Activated CD4-positive, CD25-positive, alpha-beta regulatory T cell (primary cell): ENCODE measurements at places on chromosomes 1 and 21.

DNA sequence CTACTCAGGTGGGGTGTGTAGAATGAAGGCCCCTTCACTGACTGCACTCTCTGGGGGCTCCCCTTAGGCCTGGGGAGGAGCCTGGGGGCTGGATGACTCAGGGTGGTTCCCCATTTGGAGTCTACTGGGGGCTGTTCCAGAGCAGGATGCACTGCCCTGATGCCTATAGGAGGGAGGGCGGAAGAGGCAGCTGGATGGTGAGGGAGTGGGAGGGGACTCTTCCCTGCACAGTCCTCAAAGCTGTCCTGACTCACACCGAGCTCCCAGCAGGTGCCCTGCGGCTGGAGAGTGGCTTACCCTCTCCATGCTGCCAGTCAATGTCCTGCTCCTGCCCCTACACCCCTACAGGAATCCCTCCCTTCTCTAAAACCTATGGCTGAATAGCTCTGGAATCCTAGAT is 204.4 kb downstream of the TRABD2B start:
- no peak for DNase-seq

DNA sequence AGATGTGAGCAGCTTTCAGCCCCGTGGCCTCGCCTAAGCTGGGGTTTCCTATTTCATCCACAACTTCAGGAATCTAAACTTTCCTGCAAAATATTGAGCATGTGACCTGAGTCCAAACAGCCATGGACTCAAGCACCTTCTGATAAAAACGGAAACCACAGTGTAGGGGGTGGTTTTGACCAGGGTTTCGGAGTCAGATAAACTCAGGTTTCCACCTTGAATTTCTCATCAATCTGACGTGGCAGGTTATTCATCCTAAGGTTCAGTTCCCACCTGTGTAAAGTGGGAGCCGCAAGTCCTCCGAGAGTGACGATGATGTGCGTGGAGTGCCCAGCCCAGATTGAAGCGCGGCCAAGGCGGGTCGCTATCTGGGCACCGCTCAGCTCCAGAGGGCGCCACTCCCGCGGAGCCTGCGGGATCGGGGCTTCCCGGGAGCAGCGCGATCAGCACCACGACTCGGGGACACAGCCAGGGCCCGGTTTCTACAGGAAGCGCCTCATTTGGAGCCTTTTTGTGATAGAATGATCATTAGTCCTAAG is 871 bp upstream of the ETS2 start:
- DNase-seq: no peak

- DNase-seq: no peak
Observed at GRCh38 chr1:31099293-31100032, 33.9 kb upstream of the PUM1 start.

- peak; percentile 27 for DNase-seq
Observed at GRCh38 chr21:39385299-39386145, 36.6 kb upstream of the HMGN1 start.

GRCh38 chr1:163436140-163436812 is 114.5 kb downstream of the NUF2 start:
- no peak for DNase-seq

DNA sequence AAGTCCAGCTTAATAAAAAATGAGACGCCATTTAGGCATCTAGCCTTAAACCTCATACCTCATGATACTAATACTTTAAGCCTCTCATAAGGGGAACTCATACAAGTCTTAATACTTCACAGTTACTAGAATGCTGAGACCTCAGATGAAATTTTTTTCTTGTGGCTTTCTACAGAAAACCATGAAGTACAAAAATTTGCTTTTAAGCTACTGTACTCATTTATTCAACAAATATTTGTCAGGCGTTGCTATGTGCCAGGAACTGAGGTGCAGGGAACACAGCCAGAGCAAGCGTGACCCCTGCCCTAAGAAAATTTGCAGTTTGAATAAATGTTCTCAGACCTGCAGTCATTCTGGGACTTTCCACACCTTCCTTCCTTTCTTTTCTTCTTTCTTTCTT is 150.6 kb downstream of the MRPL39 start:
- DNase-seq: no peak

DNA sequence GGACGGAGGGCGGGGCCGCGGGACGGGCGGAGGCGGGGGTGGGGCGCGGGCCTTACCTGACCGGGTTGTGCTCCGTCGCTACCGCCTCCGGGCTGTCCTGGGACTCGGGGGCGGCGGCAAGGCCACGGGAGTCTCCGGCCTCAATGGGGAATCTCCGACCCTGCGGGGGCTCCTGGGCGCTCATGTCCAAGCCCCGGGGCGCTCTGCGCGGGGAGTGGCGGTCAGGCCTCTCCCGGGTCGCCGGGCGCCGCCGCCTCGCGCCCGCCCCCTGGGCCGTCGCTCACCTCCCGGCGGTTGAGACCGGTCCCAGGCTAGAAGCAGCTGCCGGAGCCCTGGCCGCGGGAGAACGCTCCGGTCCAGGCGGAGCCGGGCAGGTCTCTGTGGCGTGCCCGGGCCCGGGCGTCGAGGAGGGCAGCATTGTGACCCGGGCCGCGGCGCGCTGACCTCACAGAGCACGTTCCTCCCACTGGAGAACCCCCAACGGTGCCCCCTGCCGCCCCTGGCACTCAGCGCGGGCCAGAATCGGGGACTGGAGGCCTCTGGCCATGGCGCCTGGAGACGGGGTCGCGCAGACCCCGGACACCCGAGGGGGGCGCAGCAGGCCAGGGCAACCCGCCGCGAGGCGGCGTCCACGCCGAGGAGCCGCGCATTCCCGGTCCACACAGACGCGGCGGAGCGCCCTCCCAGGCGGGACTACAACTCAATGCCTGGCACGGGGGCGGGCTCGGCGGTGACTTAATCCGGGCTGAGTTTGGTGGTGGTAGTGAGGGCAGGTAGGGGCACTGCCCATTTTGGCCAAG is 411 bp downstream of the FAM229A start:
- DNase-seq: no peak

DNA sequence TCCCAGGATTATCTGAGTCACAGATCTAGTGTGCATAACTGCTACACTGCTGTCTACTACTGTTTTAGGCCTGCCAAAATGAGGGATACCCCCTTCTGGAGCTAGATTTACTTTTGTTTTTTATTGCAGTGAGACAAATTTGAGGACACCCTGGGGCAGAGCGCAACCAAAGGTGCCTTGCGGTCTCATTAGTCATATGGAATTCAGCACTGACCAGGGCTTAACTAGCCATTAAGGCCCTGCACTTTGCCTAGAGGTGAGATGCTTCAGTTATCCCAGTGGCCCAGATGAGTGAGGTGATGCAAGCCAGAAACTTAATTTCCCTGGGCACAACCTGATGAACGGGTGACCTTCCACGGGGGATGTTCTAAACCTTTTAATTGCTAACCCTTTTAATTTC is 998 bp upstream of the SPAG17 start:
- no peak for DNase-seq

DNA sequence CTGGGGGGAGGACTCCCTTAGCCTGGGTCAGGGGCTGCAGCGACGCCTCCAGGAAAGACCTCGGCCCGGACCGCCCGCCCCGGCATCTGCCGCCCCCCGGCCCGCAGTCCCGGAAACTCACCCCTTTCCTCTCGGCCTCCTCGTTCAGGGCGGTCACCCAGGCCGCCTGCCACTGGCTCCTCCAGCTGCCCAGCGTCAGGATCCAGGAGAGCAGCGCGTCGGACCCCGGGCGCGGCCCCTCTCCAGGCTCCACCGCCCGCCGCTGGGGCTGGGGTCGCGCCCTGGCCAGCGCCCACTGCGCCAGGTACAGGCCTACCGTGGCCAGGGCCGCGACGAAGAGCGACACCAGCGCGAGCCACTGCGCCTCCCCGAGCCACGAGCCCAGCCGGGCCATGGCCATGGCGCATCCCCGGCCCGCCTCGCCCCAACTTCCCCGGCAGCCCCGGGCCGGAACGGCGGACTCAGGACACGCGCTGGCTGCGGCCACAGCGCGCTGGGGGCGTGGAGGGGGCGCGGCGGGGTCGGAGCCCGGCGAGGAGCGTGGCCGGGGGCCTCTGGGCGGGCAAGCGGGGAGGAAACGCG is 478 bp downstream of the C2CD2 start:
- no peak for DNase-seq

DNA sequence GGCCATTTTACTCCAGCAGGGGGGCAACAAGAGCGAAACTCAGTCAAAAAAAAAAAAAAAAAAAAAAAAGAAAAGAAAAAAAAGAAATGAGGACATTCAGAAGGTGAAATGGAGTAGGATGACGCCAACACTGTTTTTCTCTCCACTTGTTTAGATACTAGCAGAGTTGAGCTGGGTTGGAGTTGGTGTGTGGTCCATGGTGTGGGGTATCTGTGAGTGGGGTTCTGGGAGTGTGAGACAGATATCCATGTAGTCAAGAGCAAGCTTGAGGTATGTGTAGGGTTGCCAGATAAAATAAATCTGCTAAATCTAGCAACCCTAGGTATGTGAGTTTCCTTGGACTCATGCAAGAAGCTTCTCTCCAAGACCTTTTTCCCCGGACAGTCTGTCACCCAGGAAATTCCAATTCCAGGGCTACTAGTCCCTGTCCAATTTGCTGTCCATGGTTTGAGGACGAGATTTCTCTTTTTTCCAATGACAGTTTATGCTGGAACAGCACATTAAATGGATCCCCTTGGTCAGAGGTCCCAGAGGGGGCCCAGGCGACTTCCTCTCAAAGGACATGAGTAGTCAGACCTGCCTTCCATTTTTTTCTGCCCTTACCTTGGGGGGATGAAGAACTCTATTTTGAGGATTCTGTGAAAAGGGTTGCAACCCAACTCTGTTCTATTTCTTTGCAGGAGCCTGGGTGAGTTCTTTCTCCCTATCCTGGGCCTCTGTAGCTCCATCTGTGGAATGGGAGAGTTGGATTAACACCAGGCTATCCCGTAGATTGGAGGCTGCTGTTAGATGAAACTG is 2.1 kb upstream of the FOXD2 start:
- DNase-seq: no peak

- no peak for DNase-seq
Observed at GRCh38 chr1:205954819-205955404, 11.7 kb upstream of the SLC26A9 start.

- no peak for DNase-seq
Observed at GRCh38 chr1:42369471-42369870, 11.1 kb upstream of the RIMKLA start.

GRCh38 chr1:26302733-26303405 is 3.6 kb downstream of the UBXN11 start:
- DNase-seq: no peak

DNA sequence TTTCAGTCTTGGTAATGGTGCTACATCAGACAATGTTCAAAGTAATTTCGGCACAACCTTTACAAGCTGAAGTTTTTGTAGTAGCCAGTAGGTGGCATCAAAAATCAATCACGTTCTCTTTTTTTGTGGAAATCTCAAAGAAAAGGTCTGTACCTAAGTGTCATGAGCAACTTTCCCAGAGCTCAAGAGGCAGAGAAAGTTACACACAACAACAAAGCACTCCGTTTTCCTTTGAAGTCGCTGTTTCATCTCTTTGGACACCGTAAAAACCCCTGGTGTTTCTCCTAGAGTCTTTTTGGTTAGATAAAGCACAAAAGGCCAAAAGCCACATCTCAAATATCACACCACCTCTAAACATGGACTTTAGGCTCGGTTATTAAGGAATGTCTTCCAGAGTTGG is 131.6 kb downstream of the LHX8 start:
- no peak for DNase-seq

- DNase-seq: no peak
Observed at GRCh38 chr21:14603202-14603601, 57.1 kb upstream of the SAMSN1 start.

DNA sequence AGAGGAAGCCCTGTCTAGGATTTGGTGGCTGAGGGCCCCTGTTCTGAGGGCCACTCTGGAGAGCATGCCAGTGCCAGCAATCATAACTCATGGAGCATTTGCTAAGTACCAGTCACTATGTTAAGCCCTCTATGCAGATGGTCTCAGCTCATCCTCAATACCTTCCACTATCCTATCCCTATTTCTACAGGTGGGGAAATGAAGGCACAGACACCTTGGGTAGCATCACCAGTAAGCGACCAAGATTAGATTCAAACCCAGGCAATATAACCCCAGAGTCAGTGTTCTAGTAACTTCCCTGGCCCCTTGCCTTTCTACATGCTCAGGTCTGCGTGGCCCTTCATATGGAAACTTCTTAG is 7.9 kb upstream of the NBPF1 start:
- DNase-seq: no peak

- no peak for DNase-seq
Observed at GRCh38 chr1:184388319-184388889, 1.6 kb downstream of the C1orf21 start.

DNA sequence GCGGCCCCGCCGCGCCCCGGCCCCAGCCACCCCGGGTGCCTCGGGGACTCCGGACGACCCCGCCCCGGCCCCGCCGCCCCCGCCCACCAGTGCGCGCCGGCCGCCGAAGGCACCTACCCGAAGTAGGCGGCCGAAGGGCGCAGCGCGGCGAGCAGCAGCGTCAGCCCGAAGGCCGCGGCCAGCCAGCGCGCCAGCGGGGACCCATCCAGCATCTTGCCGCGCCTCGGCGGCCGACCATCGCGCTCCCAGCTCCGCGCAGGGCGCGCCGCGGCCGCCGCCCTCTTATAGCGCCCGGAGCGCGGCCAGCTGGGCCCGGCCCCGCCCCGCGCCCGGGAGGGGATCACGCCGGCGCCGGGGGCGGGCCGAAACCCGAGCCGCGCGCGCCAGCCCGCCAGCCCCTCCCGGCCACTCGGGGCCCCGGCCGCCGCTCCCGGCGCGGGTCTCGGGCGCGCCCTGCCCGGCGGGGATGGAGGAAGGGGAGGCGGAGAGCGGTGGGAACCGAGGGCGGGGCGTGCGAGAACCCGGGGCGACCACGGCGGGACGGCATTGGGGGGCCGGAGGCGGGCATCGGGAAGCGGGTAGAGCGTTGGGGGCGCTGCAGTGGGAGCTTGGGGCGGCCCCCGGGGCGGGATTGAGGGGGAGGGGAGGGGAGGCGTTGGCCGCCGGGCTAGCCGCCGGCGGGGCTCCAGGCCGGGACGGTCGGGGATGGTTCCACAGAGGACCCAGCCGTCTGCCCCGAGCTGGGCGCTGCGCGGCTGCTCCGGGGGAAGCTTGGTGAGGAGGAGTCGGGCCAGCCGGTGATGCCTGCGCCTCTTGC is at the start of gene WNT9A:
WNT9A (minus strand) TSS at position 257 of the 817 bp plus-strand sequence; CDS start at position 212, 45 bp downstream.
- no peak for DNase-seq
